ENCODE measurements at places on chromosomes 7 and 10.
A peak's percentile ranks its signal among the peaks of the same experiment; 100 is the strongest.

DNA sequence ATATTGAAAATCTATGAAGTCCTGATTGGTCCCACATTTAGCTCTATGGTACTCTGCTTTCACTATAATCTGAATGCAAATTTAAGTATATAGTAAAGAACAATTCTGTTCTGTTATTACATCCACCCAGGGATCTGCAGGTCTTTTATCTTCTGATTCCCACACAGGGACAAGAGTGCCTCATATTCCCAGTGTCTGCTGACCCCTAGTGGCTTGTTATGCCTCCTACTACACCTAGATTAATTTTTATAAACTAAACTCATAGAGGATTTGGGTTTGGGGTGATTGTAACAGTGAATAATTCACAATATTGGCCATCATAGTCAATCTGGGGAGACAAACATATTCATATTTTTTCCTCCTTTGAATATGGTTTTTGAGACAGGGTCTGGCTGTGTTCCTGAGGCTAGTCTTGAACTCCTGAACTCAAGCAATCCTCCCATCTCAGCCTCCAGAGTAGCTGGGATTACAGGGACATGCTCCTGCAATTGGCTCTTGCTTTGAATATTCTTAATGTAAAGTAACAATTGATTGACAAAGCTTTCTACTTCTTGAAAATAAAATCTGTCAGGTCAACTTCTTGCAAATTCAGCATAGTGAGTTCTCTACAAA, 282.1 kb downstream of the KCND2 start:
- peak; percentile 12 for DNase-seq

GRCh38 chr10:94397549-94398370, 4.6 kb upstream of the TBC1D12 start:
- no peak for DNase-seq

DNA sequence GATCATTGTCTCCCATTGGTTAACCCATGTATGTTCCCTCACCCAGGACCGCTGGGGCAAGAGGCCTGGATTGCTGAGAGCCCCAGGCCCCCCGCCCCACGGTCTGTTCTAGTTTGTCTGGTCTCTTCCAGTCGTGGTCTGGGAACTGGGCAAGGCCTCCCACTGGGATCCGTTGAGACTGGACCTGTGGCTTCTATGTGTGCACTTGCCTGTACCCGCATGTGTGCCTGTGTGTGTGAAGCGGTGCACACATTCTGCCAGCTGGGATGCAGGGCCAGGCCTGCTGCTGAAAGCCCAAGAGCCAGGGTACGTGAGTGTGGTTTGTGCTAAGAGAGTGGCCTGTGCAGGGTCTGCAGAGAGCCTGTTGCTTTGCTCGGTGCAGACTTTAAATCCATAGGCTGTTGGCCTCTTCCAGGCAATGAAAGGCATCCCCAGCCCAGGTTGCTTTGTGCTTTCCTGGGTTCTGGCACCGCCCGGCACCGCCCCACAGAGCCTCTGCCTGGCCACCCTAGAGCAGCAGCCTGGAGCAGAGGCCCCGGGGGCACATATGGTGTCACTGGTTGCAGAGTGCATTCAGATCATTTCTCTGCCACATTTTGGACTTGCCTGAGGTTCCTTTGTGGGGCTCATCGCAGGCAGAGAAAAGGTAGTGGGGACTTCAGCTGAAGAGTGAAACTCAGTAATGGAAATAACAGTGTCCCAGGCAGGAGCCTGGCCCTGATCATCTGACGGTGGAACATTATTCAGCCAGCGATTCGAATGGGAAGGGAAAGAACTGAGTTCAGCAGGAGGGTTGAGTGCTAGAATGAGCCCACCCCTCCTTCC, 215.5 kb downstream of the GLRX3 start:
- DNase-seq: no peak

- DNase-seq: peak; percentile 33
These were observed 53.3 kb downstream of the TPST1 start for GRCh38 chr7:66258409-66258808.

DNA sequence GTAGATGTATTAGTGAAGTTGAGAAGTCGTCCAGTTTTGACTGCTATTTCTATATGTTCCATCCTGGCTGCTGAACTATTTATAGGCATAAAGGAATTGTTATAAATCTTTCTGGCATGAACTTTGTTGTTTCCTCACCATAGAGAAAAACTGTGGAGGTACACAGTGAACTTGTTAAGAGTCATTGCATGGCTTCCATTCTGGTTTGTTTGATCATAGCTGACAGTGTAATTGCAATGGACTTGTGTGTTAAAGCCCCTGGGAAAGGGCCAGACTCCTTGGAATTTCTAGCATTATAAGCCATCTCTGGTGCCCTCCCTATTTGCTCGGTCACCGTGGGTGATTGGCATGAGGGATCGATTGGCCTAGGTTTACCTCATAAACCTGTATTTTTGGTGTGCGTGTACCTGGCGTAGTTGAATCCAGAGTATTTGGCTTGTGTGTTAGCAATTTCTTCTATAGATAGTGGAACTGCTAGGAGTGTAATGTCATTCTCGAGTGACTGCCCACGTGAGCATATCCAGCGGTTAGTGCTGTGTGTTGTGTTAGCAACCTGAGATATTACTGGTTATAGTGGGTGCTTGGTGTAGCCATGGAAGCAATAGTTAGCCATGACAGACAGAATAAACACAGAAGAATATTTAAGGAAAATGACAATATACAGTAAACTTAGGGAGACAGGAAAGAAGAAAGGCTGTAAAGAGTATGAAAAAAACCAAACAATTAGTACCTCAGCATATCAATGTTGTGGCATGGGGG, 5.9 kb upstream of the SYPL1 start:
- DNase-seq: no peak

GRCh38 chr10:113309791-113310190, 243.1 kb upstream of the HABP2 start:
- DNase-seq: peak; percentile 74

- DNase-seq: no peak
These were observed 7.8 kb upstream of the PPP2R2D start for GRCh38 chr10:131892806-131893675.

GRCh38 chr7:130309986-130310385, 17.0 kb downstream of the CPA4 start:
- no peak for DNase-seq

GRCh38 chr7:50703654-50704053, 79.0 kb downstream of the GRB10 start:
- DNase-seq: no peak

DNA sequence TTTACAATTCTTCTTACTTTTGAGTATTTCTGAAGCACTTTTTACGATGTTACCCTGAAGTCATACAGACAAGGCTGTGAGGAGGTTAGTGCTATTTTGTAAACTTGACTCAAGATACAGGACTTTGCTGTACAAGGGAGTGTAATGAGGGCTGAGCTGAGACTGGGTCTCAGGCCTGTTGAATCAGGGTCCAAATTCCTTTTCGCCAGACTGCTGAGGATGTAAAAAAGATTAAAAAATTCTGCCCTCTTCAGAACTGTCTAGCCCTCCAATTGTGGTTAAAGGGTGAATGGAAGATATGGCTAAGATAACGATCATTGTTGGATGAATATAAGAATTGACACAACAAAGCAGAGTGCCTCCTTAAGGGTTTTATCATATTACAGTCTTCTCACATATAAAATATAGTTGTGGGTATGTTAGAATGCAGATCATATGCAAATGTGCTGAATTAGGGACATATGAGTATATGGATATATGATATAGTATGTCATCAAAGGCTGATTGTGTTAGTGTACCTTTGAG, 165.4 kb downstream of the SUGCT start:
- DNase-seq: no peak

GRCh38 chr7:5591278-5591874, 167.7 kb upstream of the TNRC18 start:
- no peak for DNase-seq

GRCh38 chr10:92241158-92241500, 49.7 kb downstream of the CPEB3 start:
- DNase-seq: peak; percentile 64

GRCh38 chr7:70701477-70701876, 430.5 kb upstream of the GALNT17 start:
- no peak for DNase-seq

- no peak for DNase-seq
These were observed 123.8 kb downstream of the PTEN start for GRCh38 chr10:87987206-87987605.

DNA sequence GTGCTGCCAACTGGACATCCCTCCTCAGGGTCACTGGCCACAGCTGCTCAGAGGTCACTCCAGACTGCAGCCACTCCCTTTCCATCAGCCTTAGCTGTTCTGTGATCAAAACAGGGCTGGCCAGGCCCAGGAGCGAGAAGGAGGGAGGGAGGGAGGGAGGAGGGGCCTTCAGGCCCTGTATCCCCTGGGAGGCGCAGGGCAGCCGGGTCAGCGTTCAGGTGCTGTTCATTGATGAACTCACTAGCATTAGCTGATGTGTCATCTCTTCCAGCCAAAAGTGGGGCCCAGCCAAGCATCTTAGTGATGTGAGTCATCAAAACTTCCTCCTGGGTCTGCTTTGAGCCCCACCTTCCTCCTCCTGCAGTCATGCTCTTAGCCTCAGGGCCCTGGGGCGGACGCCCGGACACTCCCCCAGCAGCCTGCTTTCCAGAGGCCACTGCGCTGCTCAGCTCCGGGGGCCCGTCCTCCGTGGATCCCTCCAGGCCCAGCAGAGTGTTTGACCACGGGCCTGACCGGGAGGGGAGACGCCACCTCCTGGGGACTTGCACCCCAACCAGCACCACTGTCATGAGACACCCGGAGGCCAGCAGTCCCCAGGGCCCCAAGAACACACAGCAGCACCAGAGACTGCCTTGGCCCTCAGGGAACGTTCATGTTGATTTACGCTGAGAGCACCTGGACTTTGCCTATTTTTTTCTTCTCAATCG, 149.2 kb downstream of the PRKAG2 start:
- no peak for DNase-seq

- no peak for DNase-seq
These were observed 15.7 kb downstream of the ANLN start for GRCh38 chr7:36405409-36405803.

GRCh38 chr10:99999319-100000108, 10.2 kb downstream of the DNMBP start:
- DNase-seq: no peak

DNA sequence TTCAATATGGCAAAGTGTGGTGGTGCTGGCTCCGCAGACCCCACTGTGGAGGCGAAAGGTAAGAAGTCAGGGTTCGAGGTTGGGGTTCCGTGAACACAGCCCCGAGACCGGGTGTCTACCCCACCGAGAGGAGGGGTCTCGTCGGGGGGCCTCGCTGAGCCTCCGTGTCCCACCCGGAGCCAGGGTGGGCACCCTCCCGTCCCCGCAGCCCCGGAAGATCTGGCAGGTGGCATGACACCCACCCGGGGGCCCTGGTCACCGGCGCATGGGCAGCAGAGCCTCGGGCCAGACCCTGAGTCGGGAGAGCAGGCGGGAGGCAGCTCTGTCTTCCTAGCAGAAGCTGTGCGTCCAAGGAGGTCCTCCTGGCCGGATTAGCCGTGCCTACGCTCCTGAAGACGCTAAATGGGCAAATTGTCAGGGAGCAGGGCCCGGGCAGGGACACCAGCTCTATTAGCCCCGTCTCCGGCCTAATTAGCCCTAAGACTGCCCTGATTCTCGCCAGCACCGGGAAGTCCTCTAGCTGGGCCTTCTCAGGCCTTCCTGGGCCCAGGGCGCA, 56.4 kb downstream of the UNCX start:
- DNase-seq: no peak

DNA sequence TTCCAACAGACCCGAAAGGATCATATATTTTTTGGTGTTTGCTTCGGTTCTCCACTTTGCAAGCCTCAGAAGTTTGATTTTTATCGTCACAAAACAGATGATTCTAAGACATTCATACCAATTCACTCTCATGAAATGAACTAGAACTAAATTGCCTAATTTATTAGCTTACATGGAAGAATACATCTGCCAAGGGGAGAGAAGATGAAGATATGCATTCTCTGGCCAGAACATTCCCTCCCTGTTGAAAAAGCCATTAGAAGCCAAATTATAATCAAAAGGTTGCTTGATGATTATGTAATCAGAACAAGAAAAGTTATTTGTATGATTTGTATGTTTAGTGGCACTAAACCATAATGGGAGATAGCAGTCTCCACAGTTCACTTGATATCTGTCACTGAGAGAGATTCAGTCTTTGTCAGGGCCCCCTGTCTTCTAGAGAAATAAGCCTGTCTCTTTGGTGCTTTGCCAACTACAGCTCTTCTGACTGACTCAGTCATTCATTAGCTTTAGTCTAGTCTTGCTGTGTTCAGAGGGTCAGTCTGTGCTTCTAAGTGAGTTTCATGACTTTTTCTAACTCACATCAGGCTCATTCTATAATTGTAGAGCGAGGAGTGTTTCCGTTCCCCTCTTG, 95.3 kb upstream of the GNAI1 start:
- DNase-seq: no peak

GRCh38 chr10:120897343-120897742, 46.2 kb downstream of the WDR11 start:
- no peak for DNase-seq

DNA sequence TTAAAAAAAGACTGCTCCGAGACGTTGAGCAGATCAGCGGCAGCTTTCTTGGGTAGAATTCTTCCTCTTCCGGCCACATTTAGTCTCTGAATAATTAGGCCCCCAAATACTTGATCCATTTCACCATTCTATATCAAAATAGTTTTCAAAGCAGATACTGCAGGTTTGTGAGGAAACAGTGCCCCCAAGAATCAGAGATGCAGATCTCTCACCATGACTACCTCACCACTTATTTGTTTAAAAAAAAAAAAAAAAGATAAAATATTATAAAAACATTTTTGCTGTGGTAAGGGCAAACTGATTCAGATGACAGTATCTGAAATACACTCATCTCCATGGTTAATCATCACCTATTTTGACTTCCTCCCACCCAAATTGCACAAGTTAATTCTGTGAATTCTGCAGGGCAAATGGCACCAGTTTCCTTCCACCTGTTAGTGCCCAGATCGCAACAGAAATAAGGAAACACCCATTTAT, 210.4 kb downstream of the FAM107B start:
- no peak for DNase-seq

DNA sequence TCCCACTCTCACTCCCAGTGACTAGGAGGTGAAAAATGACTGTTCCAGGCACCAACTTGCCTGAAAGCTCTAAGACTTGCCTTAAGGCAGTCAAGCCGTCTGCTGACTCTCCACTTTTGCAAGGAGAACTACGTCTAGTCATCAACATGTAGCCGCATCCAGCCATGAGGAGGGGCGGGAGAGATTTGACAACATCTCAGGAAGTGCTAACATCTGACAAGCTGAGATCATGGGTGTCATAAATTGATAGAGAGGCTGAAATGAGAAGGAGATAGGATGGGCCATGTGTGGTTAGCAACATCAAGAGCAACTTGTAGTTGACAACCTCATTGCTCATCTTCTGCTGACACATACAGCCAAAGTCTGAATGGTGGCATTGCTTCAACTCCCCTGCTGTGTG, 9.0 kb upstream of the TBXAS1 start:
- no peak for DNase-seq

- DNase-seq: no peak
These were observed 572.0 kb downstream of the PTPRN2 start for GRCh38 chr7:158015403-158016179.

Data from midbrain (tissue), 1 donor.